ENCODE measurements at places on chromosomes 6 and 20. TPM values are rescaled to one million over a fixed set of nuclear protein-coding genes. Genes with fewer than 3 reads are reported as not detected.

- DNase-seq: peak; percentile 57
Observed at GRCh38 chr6:133921249-133921859, 31.7 kb upstream of the TBPL1 start.

DNA sequence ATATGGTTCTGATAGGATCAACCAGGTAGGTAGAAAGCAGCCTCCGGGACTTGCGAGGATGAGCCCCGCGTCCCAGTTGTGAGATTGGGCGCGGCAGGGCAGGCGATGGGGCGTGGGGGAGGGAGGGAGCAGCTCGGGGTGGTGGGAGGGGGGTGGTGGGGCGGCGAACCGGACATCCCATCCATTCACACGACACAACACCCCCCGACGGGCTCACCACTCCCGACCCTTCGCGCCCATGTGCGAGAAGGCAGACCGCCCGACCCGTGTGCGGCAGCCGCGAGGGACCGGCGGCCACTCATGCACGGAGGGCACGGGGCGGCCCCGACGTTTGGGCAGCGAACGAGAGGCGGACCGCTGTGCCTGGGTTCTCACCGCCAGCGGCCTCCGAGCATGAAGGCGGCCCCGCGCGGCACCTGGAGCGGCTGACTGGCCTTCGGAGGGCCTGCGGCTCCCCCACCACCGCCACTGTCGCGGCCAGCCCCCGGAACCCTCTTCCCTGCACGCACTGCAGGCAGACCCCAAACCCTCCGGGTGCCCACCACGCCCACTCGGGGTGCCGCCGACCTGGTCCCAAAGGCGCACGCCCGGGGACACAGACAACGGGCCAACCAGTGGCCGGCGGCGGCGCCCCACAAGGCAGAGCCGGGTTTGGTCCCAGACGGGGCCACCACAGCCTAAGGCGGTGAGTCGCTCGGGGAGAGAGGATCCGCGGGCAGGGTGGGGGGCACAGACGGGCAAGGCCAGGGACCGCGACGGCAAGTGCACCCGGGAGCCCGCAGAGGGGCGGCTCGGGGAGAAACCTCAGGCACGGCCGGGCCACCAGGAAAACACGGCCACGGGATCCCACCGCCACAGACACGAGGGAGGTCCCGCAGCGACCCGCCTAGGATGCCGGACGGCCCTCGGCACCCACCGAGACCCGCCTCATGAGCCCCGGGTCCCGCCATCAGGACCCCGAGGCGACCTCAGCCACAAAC, 769.2 kb upstream of the DEFB115 start:
- no peak for DNase-seq

DNA sequence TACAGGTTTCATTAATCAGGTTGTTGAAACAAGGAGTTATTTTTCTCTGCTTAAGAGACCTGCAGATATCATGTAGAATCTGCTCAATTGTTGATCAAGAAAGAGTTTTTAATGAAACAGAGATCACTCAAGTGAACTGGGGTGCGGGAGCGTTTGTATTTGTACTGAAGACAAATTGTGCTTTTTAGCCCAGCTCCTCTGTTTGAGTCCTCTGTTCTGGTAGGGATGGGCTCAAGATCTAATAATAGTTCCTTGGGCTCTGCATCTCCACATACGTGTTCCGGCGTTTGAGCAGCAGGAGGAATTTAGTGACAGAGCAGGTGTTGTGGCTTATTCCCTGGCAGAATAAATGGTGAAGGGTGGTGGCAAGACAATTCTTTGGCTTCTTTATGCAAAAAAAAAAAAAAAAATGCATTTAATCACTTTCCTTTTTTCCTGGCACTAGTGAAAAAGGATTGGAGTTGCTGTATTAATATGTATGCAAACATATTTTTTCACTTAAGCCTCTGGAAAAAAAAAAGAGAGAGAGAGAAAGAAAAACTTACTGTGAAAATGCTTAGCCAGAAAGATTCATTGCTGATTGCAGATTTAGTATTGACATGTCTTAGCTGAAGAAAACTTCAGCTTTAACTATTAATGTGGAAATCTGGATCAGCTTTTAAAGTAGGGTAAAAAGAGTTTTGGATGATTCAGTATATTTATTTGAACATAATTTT, 4.0 kb downstream of the CITED2 start:
- no peak for DNase-seq

DNA sequence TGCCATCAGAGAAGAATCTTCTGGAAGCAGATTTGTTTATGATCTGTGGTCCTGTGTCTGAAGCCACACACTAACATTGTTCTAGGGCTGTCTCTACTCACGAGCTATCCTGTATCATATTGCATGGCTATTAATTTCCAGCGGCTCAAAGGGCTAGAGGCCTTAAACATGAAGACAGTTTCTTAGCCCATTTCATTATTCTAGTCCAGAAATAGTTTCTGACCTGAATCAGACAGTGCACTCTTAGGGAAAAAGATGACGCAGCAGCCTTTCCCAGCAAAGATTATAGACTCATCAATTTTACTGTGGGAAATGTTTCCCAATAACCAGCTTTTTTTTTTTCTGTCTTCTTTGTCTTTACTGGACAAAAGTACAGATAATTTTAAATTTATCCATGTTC, 105.3 kb upstream of the SUPT3H start:
- no peak for DNase-seq

GRCh38 chr20:15795305-15796019, 777.8 kb downstream of the KIF16B start:
- no peak for DNase-seq

GRCh38 chr20:34403908-34404307, 40.8 kb downstream of the ITCH start:
- no peak for DNase-seq

DNA sequence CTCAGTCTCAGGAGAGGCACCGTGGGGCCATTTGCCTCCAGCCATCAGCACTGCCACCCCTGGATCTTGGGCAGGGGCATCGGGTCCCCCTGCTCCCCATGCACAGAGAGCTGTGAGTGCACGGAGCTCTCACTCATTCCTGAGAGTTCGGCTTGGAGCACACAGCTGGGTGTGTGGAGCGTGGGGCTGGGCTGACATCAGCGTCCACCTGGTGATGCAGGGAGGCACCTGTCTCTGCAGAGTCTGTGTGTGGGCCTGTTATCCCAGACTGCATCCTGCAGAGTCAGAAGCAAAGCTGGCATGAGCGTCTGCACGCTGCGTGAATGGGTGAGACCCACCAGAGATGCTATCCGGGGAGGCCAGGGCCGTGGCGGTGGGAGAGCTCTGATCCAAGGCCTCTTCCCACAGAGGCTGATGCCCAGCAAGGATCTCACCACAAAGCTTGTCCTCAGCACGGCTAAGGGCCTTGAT, 248.8 kb upstream of the AFDN start:
- DNase-seq: peak; percentile 36

GRCh38 chr6:125764121-125764671, 14.8 kb downstream of the HEY2 start:
- DNase-seq: no peak

DNA sequence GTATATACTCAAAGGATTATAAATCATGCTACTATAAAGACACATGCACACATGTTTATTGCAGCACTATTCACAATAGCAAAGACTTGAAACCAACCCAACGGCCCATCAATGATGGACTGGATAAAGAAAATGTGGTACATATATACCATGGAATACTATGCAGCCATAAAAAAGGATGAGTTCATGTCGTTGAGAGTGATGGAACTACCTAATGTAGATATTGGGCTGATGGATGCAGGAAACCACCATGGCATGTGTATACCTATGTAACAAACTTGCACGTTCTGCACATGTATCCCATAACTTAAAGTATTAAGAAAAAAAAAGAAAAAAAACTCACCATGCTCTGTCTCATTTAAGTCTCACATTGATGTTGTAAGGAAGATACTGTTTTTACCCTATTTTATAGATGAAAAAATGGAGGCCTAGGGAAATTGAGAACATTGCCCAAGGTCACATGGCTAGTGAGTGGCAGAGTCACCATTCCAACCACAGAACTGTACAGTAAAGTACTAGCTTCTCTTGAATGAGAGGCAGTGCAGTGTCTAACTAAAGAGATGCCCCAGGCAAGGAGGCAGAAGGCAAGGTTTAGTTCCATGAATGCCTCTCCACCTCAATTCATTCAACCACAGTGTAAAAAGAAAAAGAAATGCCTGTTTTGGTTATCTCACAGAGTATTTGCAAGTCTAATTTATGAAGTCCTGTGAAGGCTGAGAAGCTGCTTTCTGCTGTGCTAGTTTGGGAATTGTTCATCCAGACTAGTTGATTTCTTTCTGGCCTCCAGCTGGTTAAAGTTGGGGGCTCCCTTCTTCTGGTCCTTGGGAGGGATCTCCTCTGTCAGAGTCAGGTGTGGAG, 68.2 kb downstream of the FIG4 start:
- no peak for DNase-seq

DNA sequence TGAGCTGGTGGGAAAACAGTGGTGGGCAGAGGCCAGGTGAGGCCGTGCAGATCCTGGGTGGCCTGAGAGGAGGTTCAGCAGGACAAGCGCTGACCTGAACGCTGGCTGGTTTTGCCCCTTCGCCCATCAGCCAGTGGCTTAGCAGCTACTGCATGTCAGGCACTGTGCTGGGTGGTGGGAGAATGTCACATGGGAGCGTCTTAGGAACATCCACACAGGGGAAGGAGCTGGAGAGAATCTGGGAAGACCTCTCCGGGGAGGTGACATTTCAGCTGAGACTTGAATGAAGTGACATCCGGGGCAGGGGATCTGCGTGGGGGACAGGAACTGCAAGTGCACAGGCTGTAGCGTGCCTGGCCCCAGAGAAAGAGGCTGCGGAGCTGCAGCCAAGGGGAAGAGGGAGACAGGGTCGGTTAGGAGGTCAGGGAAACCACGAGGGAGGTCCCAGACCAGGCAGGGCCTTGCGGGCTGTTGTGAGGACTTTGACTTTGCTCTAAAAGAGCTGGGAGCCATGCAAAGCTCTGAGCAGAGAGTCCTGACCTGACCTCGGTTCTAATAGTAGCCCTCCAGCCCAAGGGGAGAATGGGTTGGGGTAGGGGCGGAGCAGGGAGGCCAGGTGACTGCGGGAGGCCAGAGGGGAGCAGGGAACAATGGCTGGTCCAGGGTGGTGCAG, 156.8 kb upstream of the PTPN1 start:
- no peak for DNase-seq

DNA sequence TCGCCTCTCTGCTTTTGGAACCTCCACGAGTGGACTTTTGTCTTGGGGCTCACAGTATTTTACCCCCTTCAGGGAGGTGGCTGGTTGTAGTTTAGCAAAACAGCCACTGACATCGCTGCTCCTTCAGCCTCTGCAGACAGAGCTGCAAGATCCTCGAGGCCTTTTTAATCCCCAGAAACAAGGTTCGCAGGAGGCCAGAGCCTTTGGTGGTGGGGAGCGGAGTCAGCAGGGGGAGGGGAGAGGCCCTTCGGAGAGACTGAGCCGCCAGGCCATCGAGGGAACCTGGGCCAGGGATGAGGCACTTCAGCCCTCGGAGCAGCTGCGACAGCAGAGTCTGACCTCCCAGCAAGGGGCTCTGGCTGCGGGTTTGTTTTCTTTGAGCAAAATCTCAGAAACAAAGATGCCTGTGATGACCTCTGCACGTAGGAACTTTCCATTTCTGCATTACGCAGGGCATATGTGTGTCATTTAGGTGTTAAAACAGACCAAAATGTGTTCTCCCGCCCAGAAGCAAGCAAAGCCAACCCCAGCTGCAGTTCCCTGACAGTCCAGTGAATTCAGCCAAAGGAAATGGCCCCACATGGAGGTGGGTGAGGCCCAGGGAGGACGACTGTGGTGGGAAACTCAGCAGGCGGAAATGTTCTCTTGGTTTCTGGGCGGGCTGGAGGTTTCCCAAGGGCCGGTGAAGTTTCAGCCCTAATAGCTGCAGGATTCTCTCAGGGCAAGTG, 171.2 kb upstream of the SULF2 start:
- no peak for DNase-seq

- no peak for DNase-seq
Observed at GRCh38 chr6:11484441-11484840, 53.1 kb upstream of the TMEM170B start.

GRCh38 chr6:5840734-5841390, 165.9 kb downstream of the NRN1 start:
- no peak for DNase-seq

GRCh38 chr6:57262901-57263694, 41.0 kb upstream of the RAB23 start:
- no peak for DNase-seq

The PLN gene
- 4.6 TPM for total RNA-seq

The SAPCD1 gene
- total RNA-seq: 1.6 TPM

The CST2 gene
- total RNA-seq: not detected

The SLC17A2 gene
- total RNA-seq: not detected

The SLC22A3 gene
- total RNA-seq: 3.4 TPM

The NMBR gene
- not detected for total RNA-seq

The HUS1B gene
- 3.9 TPM for total RNA-seq

The KIAA1755 gene
- total RNA-seq: 2.1 TPM

The SLC22A1 gene
- total RNA-seq: 1.3 TPM

The MLN gene
- not detected for total RNA-seq
